ENCODE measurements at places on chromosomes 6 and 20. TPM values are rescaled to one million over a fixed set of nuclear protein-coding genes. Genes with fewer than 3 reads are reported as not detected.

C6orf132 gene
- 3.7 TPM for total RNA-seq

GABRR1 gene
- total RNA-seq, result not detected

RAET1G gene
- 8.5 TPM for total RNA-seq

ARFRP1 gene
- total RNA-seq, result 43.0 TPM

VARS2 gene
- 15.9 TPM for total RNA-seq

LAMA2 gene
- total RNA-seq, result 0.70 TPM

BMP7 gene
- total RNA-seq, result 0.63 TPM

CEP57L1 gene
- total RNA-seq, result 8.3 TPM

MOXD1 gene
- total RNA-seq, result 1.5 TPM

PCNA gene
- total RNA-seq, result 389 TPM

SLC32A1 gene
- not detected for total RNA-seq

MYB gene
- total RNA-seq, result 0.64 TPM

CDYL gene
- total RNA-seq, result 20.7 TPM

ADGB gene
- not detected for total RNA-seq

FHL5 gene
- total RNA-seq, result not detected

HLA-A gene
- total RNA-seq, result 141 TPM

ZC2HC1B gene
- not detected for total RNA-seq

CLIC5 gene
- total RNA-seq, result not detected

OSTM1 gene
- total RNA-seq, result 20.1 TPM

NOX3 gene
- total RNA-seq, result not detected

C6orf118 gene
- total RNA-seq, result 0.14 TPM

NDUFAF4 gene
- total RNA-seq, result 45.2 TPM

MACROD2 gene
- total RNA-seq, result 0.34 TPM

TTBK1 gene
- total RNA-seq, result 0.05 TPM

PNPLA1 gene
- total RNA-seq, result not detected

PRND gene
- total RNA-seq, result not detected

MMP24 gene
- 26.7 TPM for total RNA-seq

TBX18 gene
- 18.9 TPM for total RNA-seq

TCP11 gene
- not detected for total RNA-seq

PI16 gene
- 0.07 TPM for total RNA-seq

CENPW gene
- 40.0 TPM for total RNA-seq

EEF1A2 gene
- total RNA-seq, result 153 TPM

OOEP gene
- not detected for total RNA-seq

GPR63 gene
- 0.50 TPM for total RNA-seq

SNHG17 gene
- total RNA-seq, result 178 TPM

NDRG3 gene
- total RNA-seq, result 19.4 TPM

NRSN1 gene
- total RNA-seq, result not detected

SLC52A3 gene
- 0.38 TPM for total RNA-seq

PPP1R14C gene
- total RNA-seq, result 3.5 TPM

SOX18 gene
- 2.9 TPM for total RNA-seq

BTBD9 gene
- 2.2 TPM for total RNA-seq

C6orf58 gene
- total RNA-seq, result 0.11 TPM

DNAH8 gene
- not detected for total RNA-seq

CST5 gene
- not detected for total RNA-seq

SASH1 gene
- total RNA-seq, result 2.8 TPM

FAM83C gene
- total RNA-seq, result 0.14 TPM

TEAD3 gene
- total RNA-seq, result 7.3 TPM

RAE1 gene
- 59.0 TPM for total RNA-seq

NHLRC1 gene
- 1.5 TPM for total RNA-seq
